CD4-positive, alpha-beta memory T cell (primary cell): ENCODE measurements at places on chromosomes 13 and 19. TPM values are rescaled to one million over a fixed set of nuclear protein-coding genes. Genes with fewer than 3 reads are reported as not detected.

- no peak overlapping the region for H3K4me3 ChIP-seq
- no peak for DNase-seq
- H3K36me3 ChIP-seq, result no peaks in the 10 kb centered on the region
These were observed 4.4 kb upstream of the CYP4F2 start for GRCh38 chr19:15902254-15902653.

DNA sequence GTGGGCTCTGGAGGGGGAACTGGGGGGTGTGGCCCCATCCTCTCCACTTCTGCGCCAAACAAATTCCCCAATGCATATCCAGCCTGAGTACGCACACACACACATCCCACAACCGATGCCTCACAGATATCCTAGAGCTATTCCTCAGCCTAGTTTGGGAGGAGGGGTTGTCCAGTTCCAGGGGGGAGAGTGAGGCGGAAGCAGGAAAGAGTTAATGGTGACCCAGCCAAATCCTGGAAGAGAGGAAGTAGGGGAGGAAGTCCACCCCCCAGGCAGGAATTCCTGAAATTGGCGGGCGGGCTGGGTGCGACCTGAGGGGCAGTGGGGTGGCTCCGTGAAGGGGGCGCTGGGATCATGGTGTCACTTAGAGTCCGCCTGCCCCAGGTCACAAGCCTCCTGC lies 897 bp downstream of the GPR4 start:
- H3K27ac ChIP-seq, result no peak overlapping the region
- H3K4me3 ChIP-seq, result no peak overlapping the region
- peaks cover 51% of the 10 kb centered on the region for H3K27me3 ChIP-seq
- DNase-seq, result no peak
- H3K36me3 ChIP-seq, result no peaks in the 10 kb centered on the region
- peaks cover 11% of the 10 kb centered on the region for H3K4me1 ChIP-seq

DNA sequence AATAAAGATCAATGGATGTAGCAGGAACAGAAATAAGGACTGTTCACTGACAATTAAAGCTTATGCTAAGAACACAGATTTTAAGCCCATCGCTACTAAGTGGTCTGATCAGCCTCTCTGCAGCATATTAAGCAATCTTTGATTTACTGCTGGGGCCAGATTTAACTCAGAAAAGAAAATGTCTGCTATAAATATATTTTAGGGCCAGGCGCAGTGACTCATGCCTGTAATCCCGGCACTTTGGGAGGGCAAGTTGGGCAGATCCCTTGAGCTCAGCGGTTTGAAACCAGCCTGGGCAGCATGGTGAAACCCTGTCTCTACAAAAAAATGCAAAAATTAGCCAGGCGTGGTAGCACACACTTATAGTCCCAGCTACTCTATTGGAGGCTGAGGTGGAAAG lies 43.0 kb downstream of the METTL21C start:
- H3K27me3 ChIP-seq, result no peaks in the 10 kb centered on the region
- peaks cover 42% of the 10 kb centered on the region for H3K36me3 ChIP-seq
- no peak overlapping the region for H3K27ac ChIP-seq
- no peak overlapping the region for H3K4me3 ChIP-seq
- DNase-seq, result no peak

- no peak overlapping the region for H3K4me3 ChIP-seq
- peak; percentile 63 for DNase-seq
- H3K27ac ChIP-seq, result no peak overlapping the region
- H3K4me1 ChIP-seq, result peaks cover 23% of the 10 kb centered on the region
- H3K36me3 ChIP-seq, result no peaks in the 10 kb centered on the region
These were observed 3.9 kb downstream of the TMEM147 start for GRCh38 chr19:35549174-35549788.

DNA sequence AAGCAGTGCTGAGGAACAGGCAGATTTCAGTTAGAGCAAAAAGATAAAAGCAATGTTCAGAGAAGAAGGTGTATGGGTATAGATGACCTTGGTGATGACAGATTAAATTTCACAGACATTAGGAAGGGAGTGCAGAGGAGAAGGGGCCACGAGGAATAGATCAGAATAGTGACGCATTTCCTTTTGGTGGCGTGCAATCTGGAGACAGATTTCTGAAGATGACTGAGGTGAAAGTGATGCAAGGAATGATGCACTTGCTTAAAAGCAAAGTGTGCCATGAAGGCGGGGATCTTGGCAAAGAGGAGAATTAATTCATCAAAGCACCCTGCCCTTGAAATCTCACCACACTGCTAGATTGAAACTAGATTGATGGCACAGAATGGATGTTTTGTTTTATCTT lies 202.4 kb downstream of the ITGBL1 start:
- H3K27me3 ChIP-seq, result no peaks in the 10 kb centered on the region
- H3K4me1 ChIP-seq, result no peaks in the 10 kb centered on the region
- H3K27ac ChIP-seq, result no peak overlapping the region
- no peaks in the 10 kb centered on the region for H3K36me3 ChIP-seq
- no peak overlapping the region for H3K4me3 ChIP-seq

- no peaks in the 10 kb centered on the region for H3K4me1 ChIP-seq
- H3K36me3 ChIP-seq, result no peaks in the 10 kb centered on the region
- H3K27me3 ChIP-seq, result no peaks in the 10 kb centered on the region
- H3K27ac ChIP-seq, result no peak overlapping the region
These were observed 176.0 kb downstream of the OLFM4 start for GRCh38 chr13:53204598-53204997.

- peaks cover 18% of the 10 kb centered on the region for H3K4me1 ChIP-seq
- H3K4me3 ChIP-seq, result no peak overlapping the region
- no peak for DNase-seq
- H3K36me3 ChIP-seq, result no peaks in the 10 kb centered on the region
- H3K27ac ChIP-seq, result no peak overlapping the region
These were observed 473 bp downstream of the TMIGD2 start for GRCh38 chr19:4301590-4302242.

DNA sequence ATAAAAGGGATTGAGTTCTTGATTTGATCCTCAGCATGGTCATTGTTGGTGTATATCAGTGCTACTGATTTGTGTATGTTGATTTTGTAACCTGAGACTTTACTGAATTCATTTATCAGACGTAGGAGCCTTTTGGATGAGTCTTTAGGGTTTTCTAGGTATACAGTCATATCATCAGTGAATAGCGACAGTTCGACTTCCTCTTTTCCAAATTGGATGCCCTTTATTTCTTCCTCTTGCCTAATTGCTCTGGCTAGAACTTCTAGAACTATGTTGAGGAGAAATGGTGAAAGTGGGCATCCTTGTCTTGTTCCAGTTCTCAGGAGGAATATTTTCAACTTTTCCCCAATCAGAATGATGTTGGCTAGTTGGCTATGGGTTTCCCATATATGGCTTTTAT lies 27.0 kb downstream of the POMP start:
- H3K36me3 ChIP-seq, result no peaks in the 10 kb centered on the region
- H3K4me3 ChIP-seq, result no peak overlapping the region
- no peaks in the 10 kb centered on the region for H3K27me3 ChIP-seq
- H3K27ac ChIP-seq, result no peak overlapping the region

- H3K27ac ChIP-seq, result no peak overlapping the region
- no peaks in the 10 kb centered on the region for H3K4me1 ChIP-seq
- H3K27me3 ChIP-seq, result no peaks in the 10 kb centered on the region
- no peak overlapping the region for H3K4me3 ChIP-seq
- peak; percentile 9 for DNase-seq
- peaks cover 4% of the 10 kb centered on the region for H3K36me3 ChIP-seq
These were observed 70.5 kb downstream of the GJA3 start for GRCh38 chr13:20090349-20090748.

GRCh38 chr13:40341501-40341900 lies 324.9 kb downstream of the FOXO1 start:
- H3K4me3 ChIP-seq, result no peak overlapping the region
- no peaks in the 10 kb centered on the region for H3K4me1 ChIP-seq
- DNase-seq, result no peak
- no peak overlapping the region for H3K27ac ChIP-seq
- H3K27me3 ChIP-seq, result no peaks in the 10 kb centered on the region
- no peaks in the 10 kb centered on the region for H3K36me3 ChIP-seq

DNA sequence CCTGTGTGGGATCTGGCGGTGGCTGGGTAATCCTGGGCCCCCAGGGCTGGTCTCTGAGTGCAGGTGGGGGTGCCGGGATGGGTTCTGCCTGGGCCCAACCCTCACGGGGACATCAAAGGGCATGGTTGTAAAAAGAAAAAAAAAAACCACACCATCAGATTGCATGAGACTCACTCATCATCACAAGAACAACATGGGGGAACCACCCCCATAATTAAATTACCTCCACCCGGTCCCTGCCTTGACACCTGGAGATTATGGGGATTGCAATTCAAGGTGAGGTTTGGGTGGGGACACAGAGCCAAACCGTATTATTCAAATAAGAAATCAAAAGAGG lies 14.3 kb downstream of the C1QTNF9 start:
- no peak overlapping the region for H3K4me3 ChIP-seq
- DNase-seq, result no peak
- H3K27ac ChIP-seq, result no peak overlapping the region
- no peaks in the 10 kb centered on the region for H3K27me3 ChIP-seq
- no peaks in the 10 kb centered on the region for H3K4me1 ChIP-seq
- no peaks in the 10 kb centered on the region for H3K36me3 ChIP-seq

DNA sequence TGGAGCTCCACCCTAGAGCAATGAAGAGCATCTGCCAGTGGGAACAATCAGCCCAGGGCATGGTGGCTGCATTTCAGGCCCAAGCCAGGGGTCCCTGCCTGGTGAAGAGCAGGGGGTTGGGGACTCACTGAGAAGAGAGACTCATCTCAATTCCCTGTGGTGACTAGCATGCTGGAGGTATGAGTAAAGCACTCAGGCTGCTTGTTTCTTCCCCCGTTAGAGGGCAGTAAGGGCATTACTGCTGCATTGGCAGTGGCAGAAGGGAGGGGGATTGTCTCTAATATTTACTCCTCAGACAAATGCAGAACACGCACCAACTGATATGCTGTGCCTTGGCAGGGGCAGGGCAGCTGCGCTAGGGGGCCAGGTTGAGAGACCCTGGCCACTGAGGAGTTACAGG lies 329.1 kb downstream of the SLITRK5 start:
- H3K27me3 ChIP-seq, result no peaks in the 10 kb centered on the region
- H3K4me1 ChIP-seq, result no peaks in the 10 kb centered on the region
- no peaks in the 10 kb centered on the region for H3K36me3 ChIP-seq
- DNase-seq, result no peak
- no peak overlapping the region for H3K4me3 ChIP-seq
- no peak overlapping the region for H3K27ac ChIP-seq

Gene FBL
- 282 TPM for total RNA-seq

Gene SIGLEC5
- not detected for total RNA-seq

Gene CACNG8
- total RNA-seq, result not detected

Gene PCDH9
- 0.17 TPM for total RNA-seq

Gene KLF1
- not detected for total RNA-seq
